ENCODE measurements at places on chromosomes 2 and 18. TPM values are rescaled to one million over a fixed set of nuclear protein-coding genes. Genes with fewer than 3 reads are reported as not detected.

PSMA8 gene
- polyA plus RNA-seq = not detected

DNA sequence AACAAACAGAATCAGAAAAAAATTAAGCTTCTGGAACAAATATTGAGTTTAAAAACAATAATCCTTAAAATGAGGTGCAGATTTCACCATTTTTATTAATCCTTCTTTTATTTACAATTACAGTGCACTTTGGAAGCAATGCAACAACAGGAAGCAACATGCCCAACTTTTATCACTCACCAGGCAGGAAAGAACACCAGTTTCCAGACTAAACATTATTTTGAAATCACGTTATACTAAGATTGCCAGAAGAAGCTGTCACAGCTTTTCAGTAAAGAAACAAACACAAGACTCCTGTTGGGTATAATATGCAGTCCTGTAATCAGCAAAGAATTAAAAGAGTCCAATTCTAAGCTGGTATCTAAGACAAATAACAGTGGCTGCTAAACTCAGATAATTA, 137.9 kb upstream of the ZC3H15 start:
- DNase-seq = no peak

DNA sequence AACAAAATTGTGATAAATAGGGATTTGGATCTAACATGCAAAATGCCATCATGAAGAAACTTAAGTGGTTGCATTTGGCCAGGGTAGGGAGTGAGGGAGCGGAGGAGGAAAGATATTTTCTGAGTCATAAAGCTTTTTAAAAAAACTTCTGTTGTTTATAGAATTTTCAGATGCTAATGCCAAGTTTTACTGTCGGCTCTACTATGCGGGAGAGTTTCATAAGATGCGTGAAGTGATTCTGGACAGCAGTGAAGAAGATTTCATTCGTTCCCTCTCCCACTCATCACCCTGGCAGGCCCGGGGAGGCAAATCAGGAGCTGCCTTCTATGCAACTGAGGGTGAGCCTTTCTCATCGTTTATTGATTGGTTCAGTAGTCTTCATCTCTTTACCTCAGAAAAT, 56.0 kb upstream of the PTH2R start:
- DNase-seq = no peak

DNA sequence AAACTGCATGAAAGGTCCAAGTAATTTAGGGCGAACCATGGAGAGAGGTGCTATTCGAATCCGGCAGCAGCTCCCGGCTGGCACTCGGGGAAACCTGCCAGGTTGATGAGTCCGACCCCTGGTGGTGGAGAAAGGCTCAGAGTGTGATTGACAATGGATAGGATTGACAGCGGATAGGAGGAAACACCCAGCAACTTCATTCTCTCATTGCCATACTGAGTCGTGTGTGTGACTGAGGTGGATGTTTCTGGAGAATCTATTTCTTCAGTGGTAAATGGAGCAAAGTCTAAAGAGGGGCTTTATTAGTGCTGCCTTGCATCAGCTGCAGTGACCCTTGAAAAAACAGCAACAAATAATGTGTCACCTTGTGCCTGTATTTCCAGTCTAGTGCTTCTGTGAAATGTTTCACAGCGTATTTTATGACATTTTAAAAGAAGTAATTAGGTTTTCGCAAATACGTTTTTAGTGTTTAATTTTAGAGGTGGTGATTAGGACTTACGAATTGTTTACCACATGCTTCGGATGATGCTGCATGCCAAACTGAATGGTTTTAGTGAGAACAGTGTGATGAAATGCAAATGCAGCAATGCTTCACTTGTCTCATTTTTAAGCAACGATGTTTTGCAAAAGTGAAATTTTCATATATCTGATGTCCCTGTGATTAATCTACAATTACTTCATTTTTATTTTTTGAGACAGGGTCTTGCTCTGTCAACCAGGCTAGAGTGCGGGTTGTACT, 102.0 kb downstream of the DCDC2C start:
- DNase-seq = no peak

DNA sequence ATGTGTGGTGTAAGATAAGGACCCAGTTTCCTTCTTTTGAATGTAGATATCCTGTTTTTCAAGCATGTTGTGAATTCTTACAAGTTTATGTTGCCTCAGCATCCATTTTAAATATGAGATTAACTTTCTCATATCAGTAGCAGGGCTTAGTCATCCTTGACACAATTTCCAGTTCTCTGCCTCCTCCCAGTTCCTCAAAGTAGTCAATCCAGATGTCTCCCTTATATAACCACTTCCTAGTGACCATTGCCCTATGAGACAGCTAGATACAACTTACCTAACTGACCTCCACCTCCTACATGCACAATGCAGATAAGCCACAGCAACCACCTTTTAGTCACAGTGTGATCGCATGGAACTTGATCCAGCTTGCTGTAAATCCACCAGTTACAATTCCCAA, 269.2 kb upstream of the ZNF521 start:
- DNase-seq = no peak

SLC39A10 gene
- polyA plus RNA-seq = 81.4 TPM

NOSTRIN gene
- polyA plus RNA-seq = 34.0 TPM

AGPS gene
- polyA plus RNA-seq = 51.4 TPM

DNA sequence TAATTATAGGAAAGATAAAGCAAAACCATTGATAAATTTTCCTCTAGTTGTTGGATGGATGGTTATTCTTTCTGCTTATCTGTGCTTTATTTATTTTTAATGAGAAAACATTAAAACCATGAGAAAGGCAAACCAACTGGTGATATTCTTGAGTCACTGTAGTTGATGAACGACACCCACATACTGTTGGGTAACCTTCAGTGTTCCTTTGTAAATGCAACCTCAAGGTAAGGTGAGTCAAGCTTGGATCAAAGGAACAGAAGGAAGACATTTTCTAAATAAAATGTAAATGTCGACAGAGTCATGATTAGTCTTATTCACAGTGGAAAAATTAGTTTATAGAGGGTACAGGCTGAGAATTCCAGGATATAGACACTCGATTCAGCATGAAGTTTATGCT, 12.7 kb downstream of the ABCB11 start:
- DNase-seq = no peak

DNA sequence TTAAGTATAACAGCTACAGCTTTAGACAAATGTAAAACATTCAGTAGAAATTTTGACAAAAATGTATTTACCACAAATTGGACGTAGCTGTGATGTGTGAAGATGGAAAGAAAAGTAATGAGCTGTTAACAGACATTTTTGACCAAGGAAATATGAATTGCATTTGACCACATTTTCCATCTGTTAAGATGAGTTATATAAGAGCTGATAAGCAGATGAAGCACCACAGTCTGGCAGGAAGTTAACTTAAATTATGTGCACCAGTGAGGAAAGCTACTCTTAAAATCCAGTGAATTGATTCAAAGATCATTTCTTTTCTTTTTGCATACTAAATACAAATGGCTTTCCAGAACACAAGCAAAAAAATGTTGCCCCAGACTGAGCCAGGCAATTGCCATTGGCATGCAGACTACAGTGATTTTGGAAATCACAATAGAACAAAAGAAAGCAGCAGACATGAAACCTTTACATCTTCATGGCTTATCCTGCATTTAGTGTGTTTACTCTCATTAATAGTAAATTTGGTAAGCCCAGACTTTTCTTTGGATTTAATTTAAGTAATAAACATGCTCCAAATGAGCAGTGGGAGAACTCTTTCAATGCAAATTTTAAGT, 493.7 kb downstream of the TMX3 start:
- DNase-seq = no peak

DNA sequence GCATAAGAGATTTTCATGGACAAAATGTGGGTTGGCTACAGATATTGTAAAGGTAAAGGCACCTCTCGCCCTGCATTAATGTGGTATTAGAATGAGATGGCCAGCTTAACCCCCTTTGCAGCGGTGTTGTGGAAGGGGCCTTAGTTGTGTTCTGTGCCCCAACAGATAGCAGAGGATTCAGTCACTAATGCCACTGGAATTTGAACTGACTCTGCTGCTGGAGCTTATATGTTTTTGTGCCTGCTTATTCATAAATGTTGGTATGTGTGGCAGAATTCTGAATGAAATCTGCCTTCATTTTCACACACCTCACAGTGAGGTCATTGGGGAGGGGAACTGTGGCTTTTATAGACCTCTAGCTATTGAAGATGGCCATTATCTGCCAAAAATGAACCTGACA, 90.7 kb upstream of the ITGA6 start:
- no peak for DNase-seq

- DNase-seq = no peak
These were observed 232.2 kb downstream of the IKZF2 start for GRCh38 chr2:212919238-212919637.

UGT1A7 gene
- polyA plus RNA-seq = not detected

EFEMP1 gene
- polyA plus RNA-seq = 91.9 TPM

DNA sequence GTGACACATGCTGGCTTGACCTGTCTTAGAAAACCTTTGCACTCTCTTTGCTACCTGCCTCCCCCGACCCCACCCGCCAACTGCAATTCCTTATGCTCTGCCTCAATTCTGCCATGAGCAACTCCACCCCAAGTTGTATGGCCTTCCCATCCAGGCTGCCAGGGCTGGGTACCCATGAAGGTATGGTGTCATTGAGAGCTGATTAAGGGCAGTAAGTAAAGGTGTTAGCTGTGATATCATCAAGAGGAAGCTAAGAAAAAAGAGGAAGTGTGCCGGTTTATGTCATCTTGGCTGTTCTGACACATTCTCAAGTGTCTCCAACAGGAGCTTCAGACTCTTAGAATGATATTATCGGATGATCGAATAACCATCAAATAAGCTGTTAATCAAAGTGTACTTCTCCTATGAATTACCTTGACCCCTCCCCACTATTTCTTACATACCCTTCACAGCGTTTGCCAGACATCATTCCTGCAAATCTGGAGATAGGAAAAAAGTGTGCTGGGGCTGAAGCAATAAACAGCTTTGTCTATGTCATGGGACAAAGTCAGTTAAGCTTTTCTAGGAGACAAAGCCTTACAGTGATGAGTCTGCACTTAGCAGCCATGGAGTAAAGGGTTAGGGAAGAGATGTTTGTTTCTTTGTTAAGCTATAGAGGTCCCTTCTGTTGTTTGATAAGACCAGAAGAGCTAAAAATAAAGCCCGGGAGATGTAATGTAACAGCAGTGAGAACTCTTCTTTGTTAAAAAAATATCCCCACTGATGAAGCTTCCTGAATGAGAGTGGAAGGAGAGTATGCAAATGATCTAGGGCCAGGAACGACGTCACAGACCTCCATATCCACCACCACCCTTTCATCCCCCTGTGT, 40.4 kb upstream of the SMAD2 start:
- DNase-seq = no peak

GRCh38 chr2:151716721-151717120, 17.6 kb downstream of the NEB start:
- DNase-seq = no peak

DNA sequence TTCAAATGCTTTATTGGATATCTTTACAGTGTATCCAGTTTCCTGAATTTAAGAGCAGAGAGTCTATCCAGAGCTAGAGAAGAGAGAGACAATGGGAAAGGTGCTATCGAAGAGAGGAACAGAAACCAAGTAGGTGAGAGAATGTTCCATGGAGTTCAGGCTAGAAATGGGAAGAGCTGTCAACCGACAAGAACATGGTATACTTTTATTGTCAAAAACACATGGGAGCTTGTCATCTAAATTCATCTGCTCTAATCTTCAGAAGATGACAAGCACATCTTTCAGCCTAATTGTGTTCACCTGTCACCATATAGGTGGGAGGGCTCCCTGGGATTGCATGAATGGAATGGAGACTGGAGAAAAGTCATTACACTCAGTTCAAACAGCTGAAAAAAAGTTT, 690.4 kb upstream of the LRATD1 start:
- DNase-seq = no peak

LIMS3 gene
- polyA plus RNA-seq = 4.9 TPM

- peak; percentile 69 for DNase-seq
These were observed 459 bp upstream of the EFR3B start for GRCh38 chr2:25041307-25041927.

- no peak for DNase-seq
These were observed 55.4 kb downstream of the EML4 start for GRCh38 chr2:42224422-42225067.

- DNase-seq = no peak
These were observed 83.2 kb upstream of the UNC80 start for GRCh38 chr2:209688385-209688784.

DNA sequence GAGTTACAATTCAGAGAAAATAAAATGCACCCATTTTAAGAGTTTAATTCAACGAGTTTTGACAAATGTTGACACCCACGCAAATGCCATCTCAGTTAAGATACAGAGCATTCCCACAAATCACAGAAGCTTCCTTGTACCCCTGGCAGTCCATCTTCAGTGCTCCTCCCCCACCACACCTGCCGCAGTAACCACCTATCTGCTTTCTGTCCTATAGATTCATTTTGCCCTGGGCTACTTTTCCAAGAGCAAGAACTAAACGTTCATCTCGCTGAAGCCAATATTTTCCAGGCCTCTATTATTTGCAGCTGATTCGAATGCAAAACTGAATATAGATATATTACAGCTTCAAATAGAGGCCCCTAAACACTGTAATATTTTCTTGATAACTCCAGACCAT, 13.4 kb upstream of the HPCAL1 start:
- no peak for DNase-seq

- no peak for DNase-seq
These were observed 215.9 kb downstream of the TMEM247 start for GRCh38 chr2:46695283-46695682.

DNA sequence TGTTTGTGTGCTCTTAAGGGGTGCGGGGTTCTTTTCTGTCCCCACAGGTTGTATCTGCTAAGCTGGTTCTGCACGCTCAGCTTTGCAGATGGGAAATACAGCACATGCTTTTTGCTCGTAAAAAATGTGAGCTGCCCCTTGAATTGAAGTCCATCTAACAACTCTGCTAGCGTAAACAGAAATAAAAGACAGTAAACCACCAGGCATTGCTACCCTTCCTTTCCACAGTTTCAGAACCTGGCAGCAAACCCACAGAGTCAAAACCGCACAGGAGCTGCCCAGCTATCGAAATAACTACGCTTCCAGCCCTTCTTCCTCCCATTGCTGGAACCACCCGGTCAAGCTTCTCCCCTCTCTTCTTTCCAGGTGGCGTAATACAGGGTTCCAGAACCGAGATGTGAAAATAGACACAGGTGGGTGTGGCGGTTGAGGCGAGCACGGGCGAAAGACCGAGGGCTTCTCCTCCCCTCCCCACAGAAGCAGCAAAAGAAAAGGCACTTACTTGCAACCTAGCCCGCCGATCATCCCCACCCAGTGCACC, 479 bp downstream of the SCN9A start:
- no peak for DNase-seq

DNA sequence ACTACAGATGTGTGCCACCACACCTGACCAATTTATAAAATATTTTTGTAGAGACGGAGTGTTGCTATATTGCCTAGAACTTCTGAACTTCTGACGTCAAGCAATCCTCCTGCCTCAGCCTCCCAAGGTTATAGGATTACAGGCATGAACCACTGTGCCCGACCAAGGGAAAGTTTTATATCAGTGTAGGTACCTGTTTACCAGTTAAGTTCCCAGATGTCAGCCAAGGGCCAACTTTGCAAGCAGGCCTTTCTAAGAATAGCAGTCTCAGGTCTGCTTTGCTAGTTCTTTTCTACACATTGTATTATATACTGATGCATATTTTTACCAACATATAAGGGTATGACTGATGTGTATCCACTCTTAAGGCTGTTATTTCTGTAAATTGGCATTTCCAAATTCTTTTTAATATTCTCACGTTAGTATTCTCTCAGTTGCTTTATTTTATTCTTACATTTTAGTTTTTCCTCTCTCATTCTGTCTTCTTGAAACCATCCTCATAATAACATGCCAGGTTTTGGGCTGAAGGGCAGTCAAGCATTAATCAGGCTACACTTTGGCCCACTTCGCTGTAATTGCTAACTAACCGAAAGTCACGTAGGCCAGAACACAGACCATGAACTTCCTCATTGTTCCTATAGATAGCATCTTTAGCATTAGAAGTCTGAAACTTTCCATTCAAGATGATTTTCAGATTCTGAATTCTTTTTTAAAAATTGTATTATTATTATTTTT, 25.0 kb upstream of the CXXC1 start:
- DNase-seq = no peak

PRKAG3 gene
- 0.07 TPM for polyA plus RNA-seq
